ENCODE measurements at places on chromosomes 5 and 9. TPM values are rescaled to one million over a fixed set of nuclear protein-coding genes. Genes with fewer than 3 reads are reported as not detected.
A peak's percentile ranks its signal among the peaks of the same experiment; 100 is the strongest.

Gene POLR3G
- total RNA-seq: 2.0 TPM

DNA sequence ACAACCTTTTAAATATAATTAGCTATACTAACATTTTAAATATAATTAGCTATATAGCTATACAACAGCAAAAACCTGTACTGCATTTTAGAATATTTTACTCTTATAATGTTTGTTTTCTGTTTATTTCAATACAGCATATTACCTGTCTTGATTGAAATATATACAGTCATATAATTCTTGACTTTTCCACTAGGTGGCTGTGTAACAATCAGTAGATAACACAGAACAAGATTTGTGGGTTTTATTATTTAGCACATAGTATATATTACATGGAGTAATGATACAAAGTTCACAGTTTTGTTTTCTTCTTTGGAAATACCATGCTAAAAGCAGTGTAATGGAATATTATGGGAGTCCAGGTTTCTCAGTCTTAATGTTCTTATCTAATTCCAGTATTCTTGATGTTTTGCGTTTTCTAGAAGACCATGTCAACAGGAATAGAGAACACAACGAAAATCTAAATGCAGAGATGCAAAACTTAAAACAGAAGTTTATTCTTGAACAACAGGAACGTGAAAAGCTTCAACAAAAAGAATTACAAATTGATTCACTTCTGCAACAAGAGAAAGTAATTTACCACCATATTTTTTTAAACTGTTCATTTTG is 13.3 kb downstream of the HMMR start:
- no peak for DNase-seq

DNA sequence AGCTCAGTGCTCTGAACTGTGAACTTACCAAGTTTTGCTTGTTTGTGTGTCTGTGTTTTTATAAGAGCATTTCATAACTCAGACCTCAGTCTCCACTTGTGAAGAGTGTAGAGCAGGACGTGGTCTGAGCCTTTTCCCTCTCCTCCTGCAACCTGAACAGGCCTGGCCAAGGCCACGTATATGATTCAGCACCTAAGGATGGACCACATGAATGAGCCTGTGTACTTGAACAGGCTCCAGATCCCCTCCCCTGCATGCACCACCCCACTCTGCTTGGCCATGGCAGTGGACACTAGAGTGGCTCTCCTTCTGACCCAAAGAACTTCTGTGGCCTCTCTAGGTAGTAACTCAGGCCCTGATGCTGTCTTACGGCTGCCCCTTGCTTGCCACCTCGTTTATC is 125.9 kb upstream of the FSTL4 start:
- no peak for DNase-seq

DNA sequence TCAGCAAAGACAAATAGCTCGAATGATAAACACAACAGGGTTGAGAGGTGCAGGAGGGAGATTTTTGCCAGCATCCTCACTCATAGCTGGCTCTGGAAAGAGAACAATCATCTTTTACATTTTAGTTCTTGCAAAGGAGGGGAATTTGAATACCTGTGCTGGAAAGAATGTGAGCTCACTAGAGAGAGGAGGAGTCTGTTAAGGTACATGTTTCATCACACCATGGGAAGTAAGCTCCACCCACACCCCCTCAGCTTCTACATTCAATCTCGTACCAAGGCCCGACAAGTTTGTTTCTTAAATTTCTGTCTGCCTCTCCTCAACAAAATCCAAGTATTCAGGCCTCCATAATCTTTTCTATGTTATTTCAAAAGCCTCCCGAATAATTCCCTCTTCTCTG is 254.6 kb downstream of the BRINP1 start:
- DNase-seq: no peak

Gene GLRA1
- total RNA-seq: not detected

GRCh38 chr5:146965761-146966659 is 87.5 kb upstream of the PPP2R2B start:
- DNase-seq: peak; percentile 74

DNA sequence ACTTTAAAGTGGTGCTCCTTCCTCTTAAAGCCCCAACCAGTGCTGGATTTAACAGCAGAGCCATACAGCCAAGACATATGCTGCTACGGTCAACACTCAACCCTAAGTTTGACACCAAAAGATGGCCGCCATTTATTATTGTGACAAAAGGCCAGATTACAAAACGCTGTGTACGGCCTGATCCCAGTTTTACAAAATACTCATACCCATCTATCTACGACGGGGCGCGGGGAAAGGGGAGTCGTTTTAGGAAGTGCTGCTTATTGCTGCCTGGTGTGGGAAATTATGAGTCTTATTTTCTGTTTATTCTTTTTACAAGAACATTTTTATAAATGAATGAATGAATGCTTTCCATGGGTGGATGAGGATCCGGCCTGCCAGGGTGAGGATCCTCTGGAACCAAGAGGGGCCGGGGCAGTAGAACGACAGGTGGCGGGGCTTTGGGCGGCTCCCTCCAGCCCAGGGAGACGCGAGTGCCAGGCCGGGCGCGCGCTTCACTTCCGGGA is 457 bp upstream of the IDNK start:
- DNase-seq: no peak

GRCh38 chr5:171899792-171900191 is 106.6 kb downstream of the FBXW11 start:
- no peak for DNase-seq

DNA sequence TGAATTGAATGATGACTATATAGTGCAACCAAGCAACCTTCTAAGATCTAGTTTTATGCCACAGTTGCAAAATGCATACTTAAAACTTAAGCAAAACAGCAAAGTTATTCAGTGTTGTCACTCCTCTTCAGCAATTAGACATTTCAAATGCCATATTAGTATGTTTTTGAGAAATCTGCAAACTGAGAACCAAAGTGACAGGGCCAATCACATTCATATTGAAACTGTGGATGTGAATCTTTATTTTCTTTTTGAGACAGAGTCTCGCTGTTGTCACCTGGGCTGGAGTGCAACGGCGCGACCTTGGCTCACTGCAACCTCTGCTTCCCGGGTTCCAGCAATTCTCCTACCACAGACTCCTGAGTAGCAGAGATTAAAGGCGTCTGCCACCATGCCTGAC is 249.2 kb upstream of the EFNA5 start:
- no peak for DNase-seq

Gene WDR31
- 3.5 TPM for total RNA-seq

Gene CAVIN4
- 1.0 TPM for total RNA-seq

Gene CDH9
- not detected for total RNA-seq

Gene LEAP2
- 1.9 TPM for total RNA-seq

Gene IL4
- not detected for total RNA-seq

DNA sequence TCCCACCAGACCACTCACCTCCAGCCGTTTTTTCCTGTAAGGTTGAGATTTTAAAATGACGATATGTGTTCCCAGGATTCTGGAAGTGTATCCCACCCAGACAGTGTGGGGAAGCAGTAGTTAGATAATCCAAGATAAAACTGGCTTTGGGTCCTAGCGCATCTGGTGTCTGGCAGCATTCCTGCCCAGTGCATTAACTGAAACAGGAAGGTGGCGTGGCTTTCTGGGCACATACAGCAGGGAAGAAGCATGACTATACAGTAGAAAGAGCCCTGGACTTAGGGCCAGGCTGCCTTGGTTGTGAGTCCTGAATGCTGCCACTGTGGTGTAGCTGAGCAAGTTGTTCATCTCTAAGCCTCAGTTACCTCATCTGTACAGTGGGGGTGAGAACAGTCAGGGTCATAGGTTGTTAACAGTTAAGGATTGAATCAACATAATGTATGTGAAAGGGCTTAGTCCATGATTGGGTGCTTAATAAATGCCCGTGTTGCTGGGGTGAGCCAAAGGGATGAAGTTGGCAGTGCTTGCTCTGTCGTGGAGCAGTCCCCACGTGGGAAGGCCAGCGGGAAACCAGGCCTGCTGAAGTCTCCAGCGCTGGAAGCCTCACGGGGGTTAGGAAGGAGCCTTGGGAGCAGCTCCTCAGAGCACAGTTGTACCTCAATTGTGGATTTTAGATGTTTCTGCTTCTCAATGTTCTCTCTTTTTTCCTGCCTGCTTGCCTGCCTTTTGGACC is 18.0 kb downstream of the CLTA start:
- no peak for DNase-seq

- no peak for DNase-seq
Measured at GRCh38 chr5:81225463-81225862, 7.7 kb upstream of the CKMT2 start.

DNA sequence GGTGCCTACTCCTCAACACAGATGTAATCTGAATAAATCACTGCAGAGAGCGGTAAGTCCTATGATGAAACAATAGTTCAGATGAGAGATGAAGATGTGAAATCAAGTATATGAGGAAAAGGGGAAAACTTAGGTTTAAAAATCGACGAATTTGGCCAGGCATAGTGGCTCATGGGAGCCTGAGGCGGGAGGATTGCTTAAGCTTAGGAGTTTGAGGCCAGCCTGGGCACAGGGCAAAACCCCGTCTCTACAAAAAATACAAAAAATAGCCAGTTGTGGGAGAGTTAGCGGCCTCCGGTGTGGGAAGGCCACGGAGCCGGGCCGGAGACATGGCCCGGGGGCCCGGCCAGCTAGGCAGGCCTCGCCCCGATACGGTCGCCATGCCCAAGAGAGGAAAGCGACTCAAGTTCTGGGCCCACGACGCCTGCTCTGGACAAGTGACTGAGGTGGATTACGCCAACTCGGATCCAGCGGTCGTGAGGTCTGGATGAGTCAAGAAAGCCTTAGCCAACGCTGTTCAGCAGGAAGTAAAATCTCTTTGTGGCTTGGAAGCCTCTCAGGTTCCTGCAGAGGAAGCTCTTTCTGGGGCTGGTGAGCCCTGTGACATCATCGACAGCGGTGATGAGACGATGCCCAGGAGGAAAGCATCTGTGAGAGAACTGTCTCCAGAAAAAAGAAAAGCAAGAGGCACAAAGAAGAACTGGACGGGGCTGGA is 62.8 kb upstream of the SUB1 start:
- DNase-seq: no peak

Gene TRPM3
- 0.17 TPM for total RNA-seq

DNA sequence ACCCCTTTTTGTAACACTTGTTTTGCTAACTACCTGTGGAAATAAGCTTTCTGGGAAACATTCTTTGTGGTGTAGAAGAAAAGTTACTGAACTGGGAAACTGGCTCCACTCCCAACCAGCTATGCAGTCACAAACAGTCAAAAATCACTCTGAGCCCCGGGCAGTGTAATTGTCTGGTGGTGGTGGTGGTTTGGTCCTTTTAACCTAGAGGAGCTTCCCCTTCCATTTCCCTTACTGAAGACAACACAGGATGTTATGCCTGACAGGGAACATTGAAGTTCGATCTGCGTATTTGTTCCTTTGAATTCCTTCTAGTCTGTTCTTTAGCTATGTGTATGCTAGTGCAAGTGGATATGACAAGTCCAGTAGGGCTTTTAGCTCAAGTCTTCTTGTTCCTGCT is 56.8 kb upstream of the TBCA start:
- DNase-seq: no peak

- no peak for DNase-seq
Measured at GRCh38 chr5:160640406-160640805, 211.6 kb downstream of the ATP10B start.

Gene IFNB1
- total RNA-seq: not detected

Gene OR1J2
- total RNA-seq: not detected

- no peak for DNase-seq
Measured at GRCh38 chr9:35835216-35835632, 6.2 kb downstream of the TMEM8B start.

GRCh38 chr5:14492331-14492964 is 89.1 kb upstream of the OTULINL start:
- no peak for DNase-seq

DNA sequence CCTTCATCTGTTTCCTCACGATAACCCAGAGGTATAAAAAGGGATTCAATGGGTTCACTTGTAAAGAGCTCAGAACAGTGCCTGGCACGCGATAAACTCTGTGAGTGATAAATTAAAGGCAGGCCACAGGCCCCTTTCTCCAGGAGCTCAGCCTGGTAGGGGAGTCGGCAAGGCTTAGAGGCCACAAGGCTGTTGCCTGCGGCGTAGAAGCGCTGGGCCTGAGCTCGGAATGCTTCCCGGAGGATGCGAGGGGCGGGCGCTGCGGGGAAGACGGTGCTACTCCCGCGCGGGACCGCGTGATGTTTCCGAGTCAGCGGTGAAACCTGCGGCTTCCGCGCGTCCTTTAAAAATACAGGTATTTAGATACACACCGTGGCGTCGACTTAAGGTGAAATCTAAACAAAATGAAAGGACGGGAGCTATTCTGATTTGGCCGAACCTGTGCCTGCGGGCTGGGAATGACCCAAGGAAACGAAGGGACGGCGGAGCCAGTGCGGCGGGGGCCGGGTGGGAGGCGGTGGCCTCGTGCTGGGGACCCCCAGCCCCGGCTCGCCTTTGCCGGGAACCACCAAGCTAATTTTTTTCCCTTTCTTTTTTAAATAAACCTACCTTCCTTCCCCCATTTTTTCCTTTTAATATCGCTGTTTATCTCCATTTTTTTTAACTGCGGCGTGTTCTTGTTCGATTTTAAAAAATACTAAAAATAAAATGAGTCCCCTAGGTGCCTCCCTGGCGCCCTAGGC is 6.2 kb downstream of the NKX2-5 start:
- DNase-seq: no peak

Data from left lung (tissue), 14 donors.